ENCODE measurements at places on chromosomes 2 and 18.

DNA sequence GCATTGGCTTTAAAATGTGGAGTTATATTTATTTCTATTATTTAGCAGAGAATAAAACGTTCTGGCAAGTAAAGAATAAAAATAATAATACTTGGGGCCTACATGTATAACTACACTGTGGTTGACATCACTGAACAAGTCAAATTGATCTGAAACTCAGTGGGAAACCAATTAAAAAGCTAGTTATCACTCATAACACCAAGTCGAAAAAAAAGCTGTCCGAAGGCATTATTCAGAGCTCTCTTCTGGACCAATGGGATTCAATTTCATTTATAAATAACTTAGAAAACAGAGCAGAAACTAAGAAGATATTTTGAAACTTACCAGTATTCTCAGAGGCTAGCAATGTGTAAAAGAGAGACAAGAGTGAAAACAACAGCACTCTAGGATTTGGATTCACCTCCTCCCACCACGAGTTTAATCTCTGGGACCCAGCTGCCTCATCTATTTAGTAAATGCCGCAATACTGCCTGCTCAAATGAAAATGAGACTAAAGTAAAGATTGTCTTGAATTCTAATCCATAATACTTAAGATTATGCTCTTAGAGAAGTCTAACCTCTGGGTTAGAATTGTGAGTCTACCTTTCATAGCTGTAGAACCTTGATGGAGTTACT lies 128.4 kb downstream of the NBAS start:
- DNase-seq = no peak

- no peak for DNase-seq
Observed at GRCh38 chr2:108392029-108392428, 14.3 kb downstream of the SULT1C4 start.

DNA sequence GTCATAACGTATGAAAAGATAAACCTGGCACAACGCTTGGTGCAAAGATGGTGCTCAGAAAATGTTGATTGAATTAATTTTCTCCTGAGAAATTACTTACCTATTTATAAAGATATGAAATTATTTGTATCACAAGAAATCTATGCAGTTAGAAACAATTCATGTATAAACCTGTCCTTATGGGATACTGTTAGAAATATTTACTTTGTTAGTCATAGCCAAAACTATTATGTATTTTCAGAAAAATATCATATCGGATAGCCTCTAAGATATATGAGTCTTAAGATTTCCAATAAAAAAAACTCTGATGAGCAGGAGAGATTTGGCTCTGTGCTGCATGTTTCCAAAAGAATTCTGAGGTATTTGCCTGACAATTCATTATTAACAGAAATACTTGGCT lies 880.7 kb downstream of the LRRTM4 start:
- DNase-seq = no peak

GRCh38 chr18:13587937-13588336 lies 138.4 kb downstream of the FAM210A start:
- no peak for DNase-seq

- no peak for DNase-seq
Observed at GRCh38 chr2:224016963-224017362, 22.1 kb downstream of the SERPINE2 start.

DNA sequence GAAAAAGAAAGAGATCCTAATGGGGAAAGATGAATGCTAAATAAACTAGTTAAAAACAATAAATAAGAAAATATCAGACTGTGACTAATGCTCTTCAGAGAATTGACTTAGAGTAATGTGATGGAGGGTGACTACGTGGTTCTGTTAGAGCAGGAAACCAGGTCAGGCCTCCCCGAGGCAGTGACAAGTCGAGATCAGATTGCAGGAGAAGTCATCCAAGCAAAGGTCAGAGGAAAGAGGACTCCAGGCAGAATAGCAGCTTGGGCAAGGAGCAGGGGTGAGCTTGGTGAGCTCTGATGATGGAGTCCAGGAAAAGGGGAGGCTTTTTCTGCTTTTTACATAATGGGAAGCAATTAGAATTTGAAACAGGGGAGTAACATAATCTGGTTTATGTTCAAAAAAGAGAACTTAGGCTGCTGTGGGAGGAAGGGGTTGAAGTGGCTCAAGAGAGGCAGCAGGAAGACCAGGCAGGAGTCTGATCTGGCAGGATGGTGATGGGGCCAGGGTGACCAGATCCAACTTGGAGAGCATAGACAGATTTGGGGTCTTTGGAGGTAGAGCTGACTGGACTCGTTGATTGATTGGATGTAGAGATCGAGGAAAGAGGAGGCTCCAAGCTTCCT lies 27.3 kb upstream of the ITGB6 start:
- DNase-seq = no peak

DNA sequence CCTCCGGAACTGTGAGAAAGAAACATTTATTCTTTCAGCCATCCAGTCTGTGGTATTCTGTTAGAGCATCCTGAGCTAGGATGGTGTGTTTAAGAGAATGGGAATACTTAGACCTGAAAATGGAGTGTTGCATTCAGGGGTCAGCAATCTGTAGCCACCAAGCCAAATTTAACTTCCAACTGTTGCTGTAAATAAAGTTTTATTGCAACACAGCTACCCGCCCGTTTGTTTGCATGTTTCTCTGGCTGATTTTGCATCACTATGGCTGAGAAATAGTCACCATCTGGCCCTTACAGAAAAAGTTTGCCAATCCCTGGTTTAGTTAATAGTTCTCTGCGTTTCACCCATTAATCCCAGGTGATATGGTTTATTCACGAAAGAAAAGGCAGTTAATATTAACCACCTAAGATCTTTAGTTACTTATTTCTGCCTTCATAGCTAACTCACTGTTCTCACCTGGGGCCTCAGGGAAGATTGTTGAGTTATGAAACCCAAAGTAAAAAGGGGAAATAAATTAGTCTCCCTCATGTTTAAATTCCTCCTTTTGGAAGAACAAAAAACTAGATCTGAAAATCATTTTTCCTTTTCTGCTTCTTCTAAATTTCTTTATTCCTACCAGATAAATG lies 9.5 kb upstream of the CYS1 start:
- no peak for DNase-seq

DNA sequence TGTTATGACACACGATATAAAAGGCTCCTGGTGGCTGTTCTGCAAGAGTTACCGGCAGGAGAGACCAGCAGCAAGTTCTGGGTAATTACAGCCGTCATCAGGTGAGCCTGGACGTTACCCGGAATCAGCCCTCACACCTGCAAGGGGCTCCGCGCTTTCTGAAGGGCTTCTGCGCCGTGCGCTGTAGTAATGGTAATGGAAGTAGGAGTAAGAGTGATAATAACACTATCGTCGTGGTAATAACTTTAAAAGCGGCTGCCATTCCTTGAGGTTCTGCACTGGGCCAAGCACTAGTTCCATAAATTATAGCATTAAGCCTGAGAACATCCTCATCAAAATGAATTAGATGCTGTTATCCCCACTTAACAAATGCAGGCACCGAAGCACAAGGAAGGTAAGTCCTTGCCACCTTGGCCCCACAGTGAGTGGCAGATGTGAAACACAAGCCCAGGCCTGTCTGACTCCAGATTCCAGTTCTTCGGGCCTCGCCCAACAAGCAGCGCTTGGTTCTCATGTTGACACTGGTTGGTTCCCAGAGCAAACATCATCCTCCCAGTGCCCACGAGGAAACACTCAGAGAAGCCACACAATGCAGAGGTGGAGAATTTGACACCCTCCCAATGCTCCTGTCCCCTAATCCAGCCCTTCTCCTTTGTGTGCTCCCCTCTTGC lies 205.2 kb downstream of the EIPR1 start:
- no peak for DNase-seq

DNA sequence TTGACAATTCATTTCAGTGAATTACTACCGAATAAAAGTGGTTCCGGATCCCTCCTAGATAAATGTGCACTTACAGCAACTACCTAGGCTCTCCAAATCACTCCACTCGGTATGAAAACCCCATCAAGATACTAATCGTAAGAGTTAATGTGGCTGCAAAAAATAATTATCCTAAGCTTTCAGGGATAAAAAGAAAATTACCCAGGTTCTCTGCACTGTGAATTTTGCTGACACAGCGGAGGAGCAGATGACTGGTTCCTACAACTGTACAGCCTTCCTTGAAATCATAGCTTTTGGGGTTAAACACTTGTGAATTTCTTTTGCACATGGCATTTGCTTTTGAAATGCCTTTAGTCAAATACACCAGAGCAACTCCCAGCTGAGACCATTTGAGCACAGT lies 104.7 kb downstream of the CD226 start:
- DNase-seq = no peak

DNA sequence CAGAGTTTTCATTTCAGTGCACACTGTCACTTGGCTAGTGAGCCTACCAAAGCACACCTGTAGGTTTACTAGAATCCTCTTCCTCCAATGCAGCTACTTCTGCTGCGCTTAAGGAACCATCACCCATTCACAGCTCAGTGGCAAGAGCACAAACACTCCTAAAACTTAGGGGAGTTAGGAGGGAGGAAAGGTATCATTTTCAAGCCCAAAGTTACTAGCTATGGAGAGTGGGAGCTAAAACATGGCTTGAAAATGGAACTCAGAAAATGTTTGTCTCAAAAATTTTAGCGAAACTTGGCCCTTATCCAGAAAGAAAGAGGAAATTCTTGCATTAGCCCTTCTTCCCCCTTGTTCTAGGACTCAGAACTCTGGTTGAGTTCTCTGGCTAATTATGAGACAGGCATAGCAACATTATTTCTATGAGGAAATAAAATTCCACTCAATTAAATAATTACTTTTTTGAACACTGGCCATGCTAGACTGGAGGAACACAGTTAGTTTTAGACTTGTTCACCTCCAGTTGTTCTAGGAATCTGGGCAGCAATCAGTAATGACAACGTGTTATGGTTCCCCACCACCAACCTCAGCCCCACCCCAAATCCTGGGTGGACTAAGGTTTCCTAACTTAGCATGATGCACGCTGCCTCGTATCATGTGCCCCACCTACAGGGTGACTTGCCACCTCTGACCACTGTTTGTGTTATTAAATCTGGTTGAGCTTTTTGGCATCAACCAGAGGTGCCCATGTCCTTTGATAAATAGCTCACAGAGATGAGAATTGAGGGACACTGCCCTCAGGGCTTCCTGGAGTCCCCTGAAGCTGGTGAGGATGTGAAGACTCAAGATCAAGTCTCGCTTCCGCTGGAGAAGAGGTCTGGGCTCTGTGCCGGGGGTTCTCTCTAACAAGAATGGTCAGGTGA lies 32.8 kb downstream of the LPIN2 start:
- no peak for DNase-seq

- DNase-seq = no peak
Observed at GRCh38 chr2:40752796-40753195, 300.9 kb upstream of the SLC8A1 start.

DNA sequence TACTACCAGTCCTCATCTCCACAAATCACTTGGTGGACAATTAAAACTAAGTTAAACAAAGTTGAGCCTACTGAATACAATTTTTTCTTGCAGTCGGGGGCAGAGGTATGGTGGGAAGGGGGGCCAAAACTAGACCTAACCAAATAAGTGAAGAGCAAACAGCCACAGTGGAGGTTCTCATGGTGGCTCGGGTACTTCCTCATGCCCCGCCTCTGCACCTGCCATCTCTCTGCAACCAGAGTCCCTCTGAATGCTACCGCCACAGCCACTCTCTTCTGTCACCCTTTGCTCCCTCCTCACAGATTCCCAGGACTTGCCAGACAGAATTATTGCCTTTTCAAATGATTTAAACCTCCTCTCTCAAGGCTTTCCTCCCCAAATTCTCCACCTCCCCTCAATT lies 204.2 kb downstream of the TMEM247 start:
- DNase-seq = no peak

DNA sequence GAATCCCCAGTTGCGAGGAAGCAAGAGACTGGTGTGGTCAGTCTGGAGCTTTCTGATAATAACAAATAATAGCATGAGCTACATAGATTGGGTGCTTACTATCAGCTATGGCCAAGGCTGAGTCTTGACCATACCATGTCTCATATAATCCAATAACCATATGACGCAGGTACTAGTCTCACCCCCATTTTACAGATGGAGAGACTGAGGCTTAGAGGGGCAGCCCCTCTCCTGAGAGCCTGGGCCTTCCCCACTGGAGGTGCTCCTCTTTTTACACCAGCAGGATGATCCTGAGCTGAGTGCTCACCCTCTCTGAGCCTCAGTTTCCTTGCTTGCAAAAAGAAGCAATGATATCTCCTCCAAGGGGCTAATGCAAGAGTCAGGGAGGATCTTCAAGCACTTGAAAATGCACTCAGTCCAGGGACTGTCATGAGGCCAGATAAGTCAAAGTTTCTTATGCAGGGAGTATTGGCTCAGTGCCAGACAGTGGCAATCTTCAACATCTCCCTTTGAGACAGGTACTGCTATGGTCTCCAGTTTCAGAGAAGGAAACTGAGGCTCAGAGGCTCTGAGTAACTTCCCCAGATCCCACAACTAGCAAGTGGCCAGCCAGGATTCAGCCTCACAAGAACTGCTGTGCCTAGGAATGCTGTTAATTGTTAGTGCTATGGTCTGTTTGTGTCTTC lies 149.7 kb downstream of the TFCP2L1 start:
- no peak for DNase-seq

GRCh38 chr2:205025580-205026240 lies 480.4 kb downstream of the PARD3B start:
- no peak for DNase-seq

- peak; percentile 42 for DNase-seq
Observed at GRCh38 chr2:38146275-38146906, 70.4 kb upstream of the CYP1B1 start.

DNA sequence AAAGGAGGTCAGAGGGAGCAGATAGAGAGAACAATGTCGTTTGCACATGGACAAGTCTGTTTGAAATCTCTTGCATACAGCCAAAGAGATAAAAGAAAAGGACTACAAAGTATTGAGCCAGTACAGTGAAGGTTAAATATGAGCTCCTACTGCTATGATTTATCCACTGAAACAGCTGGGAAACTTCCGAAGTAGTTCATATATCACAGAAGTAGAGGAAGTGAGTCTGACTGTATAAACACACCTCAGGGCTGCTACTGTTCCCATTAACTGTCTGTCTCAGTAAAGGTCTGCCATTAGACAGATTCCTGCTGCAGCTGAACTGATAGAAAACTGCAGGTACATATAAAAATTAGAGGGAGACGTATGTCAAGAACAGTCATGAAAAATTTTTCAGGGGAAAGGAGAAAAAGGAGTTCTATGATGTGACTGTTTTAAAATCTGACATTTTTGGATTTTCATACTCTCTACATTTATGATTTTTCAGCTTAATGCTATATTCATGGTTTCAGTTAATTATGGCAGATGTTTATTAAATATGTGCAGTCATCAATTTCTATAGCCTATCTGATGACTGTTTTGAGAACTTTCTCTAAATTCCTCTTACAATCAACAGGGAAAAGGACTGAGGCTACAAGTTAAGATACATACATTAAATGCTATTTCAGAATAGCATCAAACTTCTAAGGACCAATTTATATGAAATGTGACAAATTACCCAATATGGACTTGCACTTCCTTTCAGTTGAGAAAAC lies 364.7 kb downstream of the ERBB4 start:
- no peak for DNase-seq

- no peak for DNase-seq
Observed at GRCh38 chr2:84846041-84846663, 34.7 kb downstream of the TRABD2A start.

DNA sequence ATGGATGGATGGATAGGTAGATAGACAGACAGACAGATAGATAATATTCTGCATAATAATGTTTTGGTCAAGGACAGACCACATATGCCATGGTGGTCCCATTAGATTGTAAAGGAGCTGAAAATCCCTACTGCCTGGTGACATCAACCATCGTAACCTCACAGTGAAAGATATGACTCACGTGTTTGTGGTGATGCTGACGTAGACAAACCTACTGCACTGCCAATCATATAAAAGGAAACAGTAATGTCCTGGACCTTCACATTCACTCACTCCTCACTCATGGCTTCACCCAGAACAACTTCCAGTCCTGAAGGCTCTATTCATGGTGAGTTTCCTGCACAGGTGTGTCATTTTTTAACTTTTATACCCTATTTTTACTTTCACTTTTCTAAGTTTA lies 202.9 kb upstream of the TPO start:
- no peak for DNase-seq

All from ovary (tissue), 10 donors.